ENCODE measurements at places on chromosomes 12 and 14. TPM values are rescaled to one million over a fixed set of nuclear protein-coding genes. Genes with fewer than 3 reads are reported as not detected.

The KRT3 gene
- total RNA-seq, result 0.25 TPM

The PIWIL1 gene
- not detected for total RNA-seq

The DMAC2L gene
- total RNA-seq, result 9.0 TPM

The ANKRD33 gene
- total RNA-seq, result 0.97 TPM

The CEBPE gene
- not detected for total RNA-seq

The ALX1 gene
- not detected for total RNA-seq

The PTGDR gene
- total RNA-seq, result not detected

The GSC gene
- total RNA-seq, result not detected

The CLEC2A gene
- not detected for total RNA-seq

The CLEC1B gene
- total RNA-seq, result not detected

The IL26 gene
- total RNA-seq, result not detected

The SIX6 gene
- total RNA-seq, result 0.45 TPM

The IFNG-AS1 gene
- total RNA-seq, result 0.57 TPM

The POTEM gene
- not detected for total RNA-seq

The PROX2 gene
- 2.7 TPM for total RNA-seq

The HVCN1 gene
- total RNA-seq, result 0.67 TPM

The C1RL gene
- 4.5 TPM for total RNA-seq

The LACRT gene
- total RNA-seq, result not detected

The ACSM4 gene
- total RNA-seq, result not detected

The ADCY6 gene
- total RNA-seq, result 21.4 TPM

The NKX2-1 gene
- not detected for total RNA-seq

The VPS37B gene
- 13.5 TPM for total RNA-seq

The KERA gene
- total RNA-seq, result not detected

The ADAMTS20 gene
- 4.8 TPM for total RNA-seq

The KRT71 gene
- not detected for total RNA-seq

The CISTR gene
- not detected for total RNA-seq

The TSPAN19 gene
- not detected for total RNA-seq

The ERP27 gene
- total RNA-seq, result not detected

The PNP gene
- 67.8 TPM for total RNA-seq

The GALNT16 gene
- 15.0 TPM for total RNA-seq

The STYK1 gene
- total RNA-seq, result 0.17 TPM

The GPR65 gene
- total RNA-seq, result 0.13 TPM

The NAV3 gene
- total RNA-seq, result 92.5 TPM

The LMNTD1 gene
- total RNA-seq, result not detected

The IL22 gene
- total RNA-seq, result not detected

The RASSF9 gene
- 0.04 TPM for total RNA-seq

The SYNE3 gene
- total RNA-seq, result 2.1 TPM

The SMIM41 gene
- total RNA-seq, result not detected

The AVPR1A gene
- 2.5 TPM for total RNA-seq

The FAM181A gene
- 10.2 TPM for total RNA-seq

The MYF6 gene
- not detected for total RNA-seq

The TCL1B gene
- 0.23 TPM for total RNA-seq

The LHX5 gene
- 0.27 TPM for total RNA-seq

The SERPINA10 gene
- 0.43 TPM for total RNA-seq

The PRICKLE1 gene
- total RNA-seq, result 8.5 TPM

The STON2 gene
- total RNA-seq, result 58.5 TPM

The NFATC4 gene
- total RNA-seq, result 8.0 TPM

The LAG3 gene
- total RNA-seq, result 0.60 TPM

The CFAP251 gene
- total RNA-seq, result 5.1 TPM

The G2E3 gene
- 22.3 TPM for total RNA-seq

The KRT76 gene
- total RNA-seq, result 0.14 TPM

The TMEM63C gene
- 20.2 TPM for total RNA-seq

The ITGB7 gene
- total RNA-seq, result 0.14 TPM

The CD27 gene
- not detected for total RNA-seq

The MGP gene
- 27.7 TPM for total RNA-seq

The HCAR2 gene
- total RNA-seq, result 0.53 TPM

The KLRB1 gene
- 0.18 TPM for total RNA-seq

The ATG101 gene
- total RNA-seq, result 32.6 TPM
